ENCODE measurements at places on chromosomes 11 and 22.

GRCh38 chr11:9535189-9535781 lies 38.2 kb upstream of the WEE1 start:
- no peak overlapping the region for H3K4me3 ChIP-seq
- H3K4me1 ChIP-seq = no peaks in the 10 kb centered on the region
- no peaks in the 10 kb centered on the region for H3K36me3 ChIP-seq
- no peak overlapping the region for H3K27ac ChIP-seq
- DNase-seq = peak; percentile 49
- H3K27me3 ChIP-seq = no peaks in the 10 kb centered on the region

GRCh38 chr22:45483918-45484499 lies 18.7 kb upstream of the FBLN1 start:
- no peaks in the 10 kb centered on the region for H3K4me1 ChIP-seq
- no peak overlapping the region for H3K27ac ChIP-seq
- H3K27me3 ChIP-seq = no peaks in the 10 kb centered on the region
- no peaks in the 10 kb centered on the region for H3K36me3 ChIP-seq
- DNase-seq = no peak
- H3K4me3 ChIP-seq = no peak overlapping the region

DNA sequence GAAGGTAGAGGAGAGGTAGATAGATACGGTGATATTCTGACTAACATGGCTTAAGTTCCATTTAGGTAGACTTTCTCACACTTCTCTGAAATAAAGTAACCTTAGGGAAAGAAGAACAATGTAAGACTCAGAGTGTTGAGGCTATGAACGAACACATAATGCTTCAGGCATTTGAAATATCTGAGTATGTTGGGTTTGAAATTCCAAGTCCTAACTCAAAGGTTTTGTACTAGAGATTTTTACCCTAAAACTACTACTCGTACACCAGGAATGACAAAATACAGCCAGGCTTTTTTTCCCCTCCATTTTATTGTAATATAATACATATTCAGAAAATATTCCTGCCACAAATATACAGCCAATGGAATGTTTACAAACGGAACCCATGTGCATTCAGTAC lies 592.6 kb downstream of the ETS1 start:
- H3K36me3 ChIP-seq = no peaks in the 10 kb centered on the region
- no peaks in the 10 kb centered on the region for H3K27me3 ChIP-seq
- H3K4me1 ChIP-seq = no peaks in the 10 kb centered on the region
- H3K4me3 ChIP-seq = no peak overlapping the region
- DNase-seq = no peak
- no peak overlapping the region for H3K27ac ChIP-seq

DNA sequence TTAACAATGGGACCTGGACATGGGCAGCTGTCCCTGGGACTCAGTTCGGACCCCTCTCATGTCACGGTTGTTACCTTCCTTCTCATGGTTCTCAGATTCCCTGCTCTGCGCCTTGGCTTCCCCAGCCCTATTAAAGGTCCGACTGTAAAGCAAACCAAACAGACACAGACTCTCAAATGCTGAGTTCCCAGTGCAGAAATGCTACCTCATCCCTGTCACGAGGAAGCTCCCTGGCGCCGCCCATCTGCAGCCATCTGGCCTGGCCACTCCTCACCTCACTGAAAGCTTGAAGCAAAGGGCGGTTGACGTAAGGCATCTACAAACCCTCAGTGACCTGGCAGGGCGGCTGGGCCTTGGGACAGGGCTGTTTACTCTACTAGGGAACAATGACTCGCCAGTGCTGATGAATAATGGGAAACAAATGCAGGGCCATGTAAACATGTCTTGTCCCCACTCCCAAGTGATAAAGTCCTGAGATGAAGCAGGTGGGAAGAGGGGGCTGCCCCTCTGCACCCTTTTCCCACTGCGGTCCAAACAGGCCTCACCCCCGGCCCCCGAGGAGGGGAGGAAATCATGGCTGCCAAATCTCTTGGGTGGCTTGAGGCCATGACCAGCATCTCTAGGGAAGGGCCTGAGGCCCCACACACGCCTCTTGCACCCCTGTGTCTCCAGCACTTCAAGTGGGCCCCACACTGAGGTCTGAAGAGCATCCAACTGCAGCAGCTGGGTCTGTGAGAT lies 49.3 kb downstream of the SCUBE1 start:
- H3K36me3 ChIP-seq = no peaks in the 10 kb centered on the region
- H3K4me1 ChIP-seq = no peaks in the 10 kb centered on the region
- H3K4me3 ChIP-seq = no peak overlapping the region
- H3K27ac ChIP-seq = no peak overlapping the region

DNA sequence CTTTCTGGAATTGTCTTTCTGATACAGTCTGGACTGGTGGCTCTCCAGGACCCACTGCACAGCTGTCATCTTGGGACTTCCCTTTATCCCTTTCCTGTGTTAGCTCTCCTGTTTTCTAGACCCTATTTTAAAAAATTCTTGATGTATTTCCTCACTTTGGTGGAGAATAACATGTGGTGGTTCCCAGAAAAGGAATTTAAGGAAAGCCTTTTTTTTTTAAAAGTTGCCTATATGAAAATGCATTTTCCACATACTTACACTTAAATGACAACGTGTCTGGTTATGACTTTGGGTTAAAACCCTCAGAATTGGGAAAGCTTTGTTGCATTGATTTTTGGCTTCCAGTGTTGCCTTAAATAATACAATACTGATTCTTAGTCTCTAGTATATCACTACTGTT lies 400.7 kb downstream of the TMEM135 start:
- no peak overlapping the region for H3K27ac ChIP-seq
- H3K27me3 ChIP-seq = no peaks in the 10 kb centered on the region
- DNase-seq = no peak
- H3K36me3 ChIP-seq = no peaks in the 10 kb centered on the region
- no peaks in the 10 kb centered on the region for H3K4me1 ChIP-seq

DNA sequence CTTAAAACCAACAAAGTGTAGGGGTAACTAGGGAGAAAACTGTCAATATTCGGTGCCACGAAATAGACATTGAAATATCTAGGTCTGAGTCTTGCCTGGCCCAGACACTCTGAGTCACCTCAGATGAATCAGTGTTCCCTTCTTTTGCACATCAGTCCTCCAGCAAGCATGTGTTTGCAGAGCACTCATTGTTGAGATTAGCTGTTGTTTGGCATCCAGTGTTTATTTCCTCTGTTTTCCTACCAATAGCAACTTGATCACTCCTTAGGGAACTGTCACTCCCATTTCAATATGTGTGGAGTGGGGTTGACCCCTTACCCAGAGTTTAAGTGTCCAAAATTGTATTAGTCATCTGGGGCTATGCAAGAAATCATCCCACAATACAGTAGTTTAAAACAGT lies 4.7 kb upstream of the ASCC2 start:
- H3K27me3 ChIP-seq = no peaks in the 10 kb centered on the region
- no peak overlapping the region for H3K4me3 ChIP-seq
- no peak for DNase-seq

- H3K27me3 ChIP-seq = no peaks in the 10 kb centered on the region
- H3K27ac ChIP-seq = no peak overlapping the region
- peaks cover 20% of the 10 kb centered on the region for H3K36me3 ChIP-seq
- no peaks in the 10 kb centered on the region for H3K4me1 ChIP-seq
Observed at GRCh38 chr22:46993633-46994032, 231.2 kb downstream of the TBC1D22A start.

- no peak overlapping the region for H3K27ac ChIP-seq
- H3K27me3 ChIP-seq = no peaks in the 10 kb centered on the region
- H3K36me3 ChIP-seq = no peaks in the 10 kb centered on the region
- no peaks in the 10 kb centered on the region for H3K4me1 ChIP-seq
- DNase-seq = no peak
Observed at GRCh38 chr11:84780689-84781293, 846.4 kb downstream of the DLG2 start.

DNA sequence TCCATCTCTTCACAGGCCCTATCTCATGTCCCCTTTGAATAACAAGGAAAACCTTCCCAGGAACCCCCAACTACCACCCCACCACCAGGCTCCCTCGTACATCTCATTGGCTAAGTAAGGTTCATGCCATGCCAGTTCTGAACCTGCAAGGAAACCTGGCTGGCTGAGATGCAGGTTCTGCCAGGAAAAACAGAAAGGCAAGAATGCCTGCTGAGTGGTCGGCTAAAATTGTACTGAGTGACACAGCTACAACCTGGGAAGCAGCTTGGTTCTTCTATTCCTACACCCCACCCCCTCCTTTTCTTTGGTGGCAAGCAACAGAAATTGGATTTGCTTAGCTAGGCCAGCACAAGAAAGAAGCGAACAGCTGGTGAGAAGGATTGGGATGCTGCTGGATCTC lies 36.1 kb upstream of the TSPAN18 start:
- no peak overlapping the region for H3K4me3 ChIP-seq
- no peak for DNase-seq
- peaks cover 5% of the 10 kb centered on the region for H3K4me1 ChIP-seq
- H3K36me3 ChIP-seq = no peaks in the 10 kb centered on the region
- H3K27me3 ChIP-seq = no peaks in the 10 kb centered on the region
- H3K27ac ChIP-seq = no peak overlapping the region

DNA sequence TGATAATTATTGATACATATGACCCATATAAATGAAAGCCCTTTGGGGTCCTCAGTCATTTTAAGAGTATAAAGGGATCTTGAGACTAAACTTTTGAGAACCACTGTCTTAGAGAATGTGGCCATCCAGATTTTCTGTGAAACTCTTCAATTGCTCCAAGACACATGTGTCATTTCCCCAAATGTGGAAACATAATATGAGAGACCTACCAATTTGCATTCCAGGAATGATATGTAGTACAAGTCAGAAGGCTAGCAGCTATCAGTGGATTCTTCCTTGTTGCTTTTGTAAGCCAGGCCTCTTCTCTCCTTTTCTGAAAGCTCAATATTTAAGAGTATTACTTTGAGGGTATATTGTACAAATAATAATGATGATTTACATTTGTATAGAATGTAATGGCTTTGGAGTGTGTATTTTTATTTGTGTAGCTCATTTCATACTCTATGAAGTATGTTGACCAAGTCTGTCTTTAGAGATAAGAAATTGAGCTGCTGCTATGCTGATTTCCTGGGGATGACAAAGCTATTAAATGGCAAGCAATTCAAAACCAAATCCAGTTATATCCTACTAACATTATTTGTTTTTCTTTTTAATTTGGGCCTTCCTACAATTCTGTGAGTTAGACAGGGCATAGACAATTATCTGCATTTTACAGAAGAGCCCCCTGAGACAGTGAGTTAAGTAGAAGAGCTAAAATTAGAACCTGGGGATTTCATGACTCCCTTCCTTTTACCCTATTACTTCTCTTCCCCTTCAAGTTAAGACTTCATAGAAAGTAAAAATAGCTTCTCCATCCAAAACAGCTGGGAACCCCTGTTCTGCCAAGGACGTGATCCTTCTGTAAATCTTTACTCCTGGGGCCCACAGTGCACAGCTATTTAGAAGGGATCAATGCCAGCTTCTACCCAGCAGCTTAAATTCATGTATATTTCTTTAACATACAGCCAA lies 131.9 kb downstream of the WNT11 start:
- no peak for DNase-seq
- no peaks in the 10 kb centered on the region for H3K36me3 ChIP-seq
- no peak overlapping the region for H3K4me3 ChIP-seq
- no peak overlapping the region for H3K27ac ChIP-seq
- no peaks in the 10 kb centered on the region for H3K27me3 ChIP-seq
- H3K4me1 ChIP-seq = no peaks in the 10 kb centered on the region

GRCh38 chr11:47552056-47552565 lies 821 bp downstream of the CELF1 start:
- no peaks in the 10 kb centered on the region for H3K27me3 ChIP-seq
- H3K4me1 ChIP-seq = peaks cover 14% of the 10 kb centered on the region
- peak overlapping the region; percentile 64 for H3K4me3 ChIP-seq
- peak; percentile 10 for DNase-seq
- H3K36me3 ChIP-seq = no peaks in the 10 kb centered on the region

- H3K27ac ChIP-seq = no peak overlapping the region
- peaks cover 3% of the 10 kb centered on the region for H3K27me3 ChIP-seq
- no peaks in the 10 kb centered on the region for H3K4me1 ChIP-seq
- H3K4me3 ChIP-seq = no peak overlapping the region
- no peak for DNase-seq
- H3K36me3 ChIP-seq = no peaks in the 10 kb centered on the region
Observed at GRCh38 chr11:69830086-69830485, 10.9 kb upstream of the FGF3 start.

DNA sequence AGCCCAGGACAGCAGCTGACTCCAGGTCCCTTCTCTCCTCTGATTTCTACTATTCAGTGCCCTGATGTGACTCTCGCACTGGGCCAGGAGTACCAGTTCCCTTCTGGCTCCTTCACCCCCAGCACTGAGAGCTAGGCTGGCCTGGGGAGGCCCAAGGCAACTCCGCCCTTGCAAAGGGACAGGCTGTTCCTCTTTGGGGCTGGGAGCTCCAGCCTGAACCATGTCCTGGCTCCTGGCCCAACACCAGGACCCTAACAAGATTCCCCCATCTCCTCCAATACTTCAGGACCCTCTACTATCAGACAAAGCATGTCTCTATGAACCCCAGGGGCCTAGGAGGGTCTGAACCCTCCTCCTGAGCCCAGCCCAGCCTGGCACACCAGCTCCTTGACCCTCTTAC lies 12.5 kb downstream of the CREB3L1 start:
- H3K27me3 ChIP-seq = no peaks in the 10 kb centered on the region
- H3K4me3 ChIP-seq = no peak overlapping the region
- H3K36me3 ChIP-seq = no peaks in the 10 kb centered on the region
- peaks cover 1% of the 10 kb centered on the region for H3K4me1 ChIP-seq
- no peak overlapping the region for H3K27ac ChIP-seq

DNA sequence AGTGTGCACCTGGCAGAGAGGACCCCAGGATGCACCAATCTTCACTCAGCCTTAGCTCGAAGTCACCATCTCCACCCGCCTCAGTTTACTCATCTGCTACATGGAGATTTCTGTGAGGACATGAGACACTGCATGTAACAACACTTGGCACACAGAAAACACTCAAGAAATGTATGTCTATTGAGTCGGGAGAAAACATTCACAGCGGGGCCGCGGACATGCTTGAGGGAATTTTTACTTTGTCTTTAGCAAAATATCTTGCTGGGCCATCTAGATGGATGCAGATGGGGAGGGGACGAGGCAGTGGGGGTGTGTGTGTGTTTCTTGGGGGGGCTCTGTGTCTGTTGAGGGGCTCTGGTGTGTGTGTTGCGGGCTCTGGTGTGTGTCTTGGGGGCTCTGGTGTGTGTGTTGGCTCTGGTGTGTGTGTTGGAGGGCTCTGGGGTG lies 28.4 kb upstream of the RFPL3 start:
- H3K4me3 ChIP-seq = no peak overlapping the region
- DNase-seq = no peak
- H3K36me3 ChIP-seq = no peaks in the 10 kb centered on the region
- peaks cover 3% of the 10 kb centered on the region for H3K27me3 ChIP-seq
- H3K27ac ChIP-seq = no peak overlapping the region

DNA sequence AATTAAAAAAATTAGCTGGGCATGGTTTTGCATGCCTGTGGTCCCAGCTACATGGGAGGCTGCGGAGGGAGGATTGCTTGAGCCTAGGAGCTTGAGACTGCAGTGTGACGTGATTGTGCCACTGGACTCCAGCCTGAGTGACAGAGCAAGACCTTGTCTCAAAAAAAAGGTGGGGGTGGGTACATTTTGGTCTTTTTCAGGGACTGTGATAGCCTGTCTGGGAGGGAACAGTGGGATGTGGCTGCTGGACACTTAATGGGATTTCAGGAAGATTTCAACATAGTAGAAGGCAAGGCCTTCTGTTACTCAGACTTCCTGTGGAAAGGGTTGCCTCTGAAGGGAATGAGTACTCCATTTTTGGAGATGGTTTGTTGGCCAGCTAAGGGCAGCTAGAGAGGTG lies 40.6 kb downstream of the RELT start:
- H3K4me1 ChIP-seq = no peaks in the 10 kb centered on the region
- peaks cover 3% of the 10 kb centered on the region for H3K36me3 ChIP-seq
- no peak overlapping the region for H3K4me3 ChIP-seq
- no peaks in the 10 kb centered on the region for H3K27me3 ChIP-seq

GRCh38 chr11:47067401-47067800 lies 109.3 kb downstream of the ARFGAP2 start:
- no peaks in the 10 kb centered on the region for H3K4me1 ChIP-seq
- no peak overlapping the region for H3K27ac ChIP-seq
- H3K36me3 ChIP-seq = no peaks in the 10 kb centered on the region
- no peak overlapping the region for H3K4me3 ChIP-seq
- no peak for DNase-seq
- no peaks in the 10 kb centered on the region for H3K27me3 ChIP-seq
